ENCODE measurements at places on chromosomes 1 and 21.

DNA sequence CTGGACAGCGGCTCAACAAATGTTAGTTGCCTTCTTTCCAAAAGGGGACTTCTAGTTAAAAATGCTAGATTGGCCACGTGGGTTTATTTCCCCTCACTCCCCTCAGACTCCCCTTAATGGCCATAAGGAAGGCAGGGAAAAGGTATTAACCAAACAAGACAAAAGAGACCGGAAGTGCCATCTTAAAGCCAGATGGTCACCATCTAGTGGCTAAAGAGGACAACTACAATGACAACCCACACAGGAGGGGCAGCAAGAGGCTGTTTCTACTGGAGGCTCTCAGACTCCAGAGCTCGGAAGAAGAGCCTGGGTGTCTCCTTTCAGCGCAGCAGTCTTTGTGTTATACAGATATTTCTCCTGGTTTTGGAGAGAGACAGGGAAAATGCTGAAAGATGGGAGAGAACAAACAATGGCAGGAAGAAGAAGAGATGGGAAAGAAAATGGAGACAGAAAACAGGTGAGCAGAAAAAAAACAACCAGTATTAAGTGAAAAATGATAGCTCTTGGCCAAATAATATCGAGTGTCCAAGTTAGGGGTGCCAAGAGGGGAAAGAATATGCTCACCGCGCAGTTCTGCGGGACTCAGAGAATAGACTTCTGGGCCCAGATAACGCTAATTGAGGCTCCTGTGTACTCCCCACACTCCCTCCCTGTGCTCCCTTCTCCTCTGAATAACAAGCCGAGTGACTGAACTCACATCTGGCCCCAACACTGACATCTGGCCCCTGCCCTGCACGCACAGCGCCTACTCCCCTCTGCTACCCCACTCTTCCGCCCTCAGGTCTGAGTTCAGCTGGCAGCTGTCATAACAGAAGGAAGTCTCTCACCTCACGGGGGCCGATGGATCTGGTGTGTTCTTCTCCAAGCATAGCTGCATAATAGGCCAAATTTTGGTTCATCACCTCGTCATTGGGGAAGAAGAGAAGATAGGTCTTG, 9.6 kb downstream of the P3H1 start:
- peak; percentile 46 for DNase-seq

DNA sequence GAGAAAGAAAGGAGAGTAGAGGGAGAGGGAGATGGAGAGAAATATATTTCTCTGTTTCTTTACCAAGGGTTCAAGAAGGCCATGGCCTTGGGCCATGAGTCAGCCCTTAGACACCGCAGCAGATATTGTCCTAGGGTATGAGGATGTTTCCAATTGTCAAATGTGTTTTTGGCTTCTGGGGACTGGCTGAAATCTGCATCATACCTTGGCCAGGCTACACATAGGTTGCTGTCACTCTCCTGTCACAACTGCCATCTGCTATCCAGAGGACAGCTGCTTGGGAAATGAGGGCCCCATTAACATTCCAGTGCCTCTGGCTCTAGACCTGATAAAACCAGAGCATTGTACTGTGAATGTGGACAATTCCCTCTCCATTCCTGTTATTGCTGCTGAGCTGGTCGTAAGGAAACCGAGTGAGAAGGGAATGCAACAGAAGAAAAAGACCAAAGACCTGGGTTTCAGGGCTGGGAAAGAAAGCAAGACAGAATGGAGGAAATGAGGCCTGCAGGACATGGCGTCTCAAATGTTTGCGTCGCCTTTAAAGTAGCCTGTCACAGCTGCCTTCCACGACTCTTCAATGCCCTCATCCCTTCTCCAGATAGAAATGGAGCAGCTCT, 8.8 kb upstream of the PIGC start:
- no peak for DNase-seq

- DNase-seq: no peak
Measured at GRCh38 chr1:245923215-245923614, 583.9 kb downstream of the SMYD3 start.

DNA sequence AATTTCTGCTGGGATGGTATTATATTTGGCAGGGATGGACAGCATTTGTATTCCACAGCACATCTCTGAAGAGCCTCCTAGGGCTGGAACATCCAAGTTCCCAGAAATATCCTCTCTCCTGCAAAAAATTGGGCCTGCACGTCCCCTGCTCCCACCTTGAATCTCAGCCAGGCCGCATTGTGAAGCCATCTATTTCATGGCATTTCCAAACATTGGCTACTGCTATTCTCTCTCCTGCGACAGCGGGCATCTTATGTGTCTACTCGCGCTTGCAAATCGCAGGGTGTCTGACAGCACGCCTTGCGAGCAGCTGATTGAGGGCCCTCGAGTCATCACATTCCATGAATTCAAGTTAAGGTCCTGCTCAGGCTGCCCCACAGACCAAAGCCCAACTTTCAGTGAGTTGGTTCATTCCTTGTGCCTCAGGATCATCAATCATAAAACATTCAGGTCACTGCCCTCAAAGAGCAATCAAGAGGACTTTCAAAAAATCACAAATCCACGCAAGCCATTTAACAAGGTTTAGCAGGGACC, 15.8 kb downstream of the RGS8 start:
- no peak for DNase-seq

DNA sequence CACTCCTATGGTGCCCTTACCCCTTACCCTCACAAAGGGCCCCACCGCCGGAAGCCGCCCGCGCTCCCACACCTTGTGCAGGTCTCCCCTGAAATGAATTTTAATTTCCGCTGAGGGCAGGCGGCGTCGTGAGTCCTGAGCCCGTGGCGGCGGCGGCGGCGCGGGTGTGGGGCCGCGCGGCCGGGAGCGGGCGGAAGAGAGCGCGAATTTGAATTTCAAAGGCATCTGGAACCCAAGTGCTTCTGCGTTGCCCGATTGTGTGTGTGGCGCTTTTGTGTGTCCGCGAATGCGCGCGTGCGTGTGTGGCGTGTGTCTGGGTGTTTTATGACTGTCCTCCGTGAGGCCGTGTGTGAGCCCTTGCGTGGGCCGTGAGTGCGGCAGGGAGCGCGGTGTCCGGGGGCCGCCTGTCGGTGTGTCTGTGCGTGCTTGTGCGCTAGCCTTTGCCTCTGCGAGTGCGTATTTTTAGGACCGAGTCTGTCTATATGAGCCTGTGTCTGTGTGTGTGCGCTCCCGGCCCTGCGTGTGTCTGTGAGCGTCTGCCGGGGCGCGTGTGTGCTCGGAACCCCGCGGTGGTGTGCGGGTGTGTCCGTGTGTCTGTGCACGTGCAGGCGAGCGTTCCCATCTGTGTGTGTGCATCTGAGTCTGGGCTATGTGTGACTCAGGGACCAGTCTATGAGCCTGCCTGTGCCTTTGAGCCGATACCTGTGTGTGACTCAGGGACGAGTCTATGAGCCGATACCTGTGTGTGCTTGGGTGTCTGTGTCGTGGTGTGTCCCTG, 7.9 kb upstream of the ADGRB2 start:
- peak; percentile 39 for DNase-seq

GRCh38 chr1:107692580-107693345, 272.2 kb downstream of the VAV3 start:
- DNase-seq: no peak

DNA sequence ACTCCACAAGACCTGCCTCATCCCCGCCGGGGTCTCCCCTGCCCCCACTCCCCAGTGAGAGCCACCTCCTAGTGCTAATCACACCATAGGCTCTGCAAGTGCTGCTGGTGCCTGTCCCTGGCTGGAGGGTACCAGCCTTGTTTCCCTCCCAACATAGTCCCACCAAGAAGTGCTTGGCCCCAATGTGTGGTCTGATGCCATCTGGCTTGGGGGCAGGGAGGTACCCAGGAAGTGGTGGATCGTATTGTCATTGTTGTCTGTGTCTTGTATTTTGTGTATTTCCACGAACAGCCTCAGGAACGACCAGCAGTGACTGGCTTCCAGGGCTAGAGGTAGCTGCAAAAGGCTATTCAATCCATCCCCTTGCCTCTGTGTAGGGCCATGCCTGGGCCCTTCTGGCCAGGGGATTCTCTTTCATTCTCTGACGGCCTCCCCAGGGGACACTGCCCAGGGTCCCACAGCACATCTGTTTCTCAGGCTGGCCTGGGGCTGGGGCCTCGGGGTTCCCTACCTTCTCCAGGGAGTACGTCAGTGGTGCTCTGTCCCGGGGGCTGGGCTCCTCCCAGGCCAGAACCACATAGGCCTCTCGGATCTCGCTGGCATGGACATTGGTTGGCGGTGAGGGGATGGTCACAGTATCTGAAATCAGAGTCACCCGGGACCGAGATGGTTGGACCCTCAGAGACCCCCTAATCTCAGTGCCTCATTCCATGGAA, 22.8 kb downstream of the MYOM3 start:
- no peak for DNase-seq

DNA sequence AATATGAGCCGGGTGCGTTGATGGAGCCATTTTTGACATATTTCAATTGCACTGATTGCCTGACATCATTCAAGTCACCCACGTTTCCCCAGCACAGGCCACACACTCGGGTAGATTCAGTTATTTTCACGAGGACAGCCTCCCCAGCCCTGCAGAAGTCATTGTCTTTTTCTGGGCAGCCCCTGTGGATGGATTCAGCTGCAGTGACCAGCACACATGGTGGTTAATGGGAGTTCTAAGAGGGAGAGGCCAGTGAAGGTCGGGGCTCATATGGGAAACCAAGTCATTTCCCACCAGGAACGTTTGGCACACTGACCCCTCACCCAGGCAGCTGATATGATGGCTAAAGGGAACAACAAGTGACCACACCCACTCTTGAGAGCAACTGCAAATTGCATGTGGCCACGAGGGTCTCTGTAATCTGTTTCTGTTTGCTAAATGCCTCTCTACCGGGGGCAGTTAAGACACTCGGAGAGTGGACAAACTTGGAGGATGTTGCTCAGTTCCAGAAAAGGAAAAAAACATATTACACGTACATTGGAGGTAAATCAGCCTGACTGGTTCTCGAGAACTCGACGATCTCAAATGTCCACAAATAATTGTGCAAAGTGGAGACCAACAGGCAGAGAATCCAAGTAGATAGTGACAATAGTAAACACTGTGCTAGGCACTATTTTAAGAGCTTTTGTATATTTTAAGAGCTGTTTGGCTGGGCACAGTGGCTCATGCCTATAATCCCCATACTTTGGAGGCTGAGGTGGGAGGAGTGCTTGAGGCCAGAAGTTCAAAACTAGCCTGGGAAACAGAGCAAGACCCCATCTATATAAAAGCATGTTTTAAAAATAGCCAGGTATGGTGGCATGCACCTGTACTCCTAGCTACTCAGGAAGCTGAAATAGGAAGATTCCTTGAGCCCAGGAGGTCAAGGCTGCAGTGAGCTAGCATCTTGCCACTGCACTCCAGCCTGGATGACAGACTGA, 167.2 kb upstream of the IRF2BP2 start:
- no peak for DNase-seq

Measured in CD4-positive, alpha-beta T cell treated with Interleukin-17A for 1 hour (primary cell).